ENCODE measurements at places on chromosomes 13 and 19.
A peak's percentile ranks its signal among the peaks of the same experiment; 100 is the strongest.

DNA sequence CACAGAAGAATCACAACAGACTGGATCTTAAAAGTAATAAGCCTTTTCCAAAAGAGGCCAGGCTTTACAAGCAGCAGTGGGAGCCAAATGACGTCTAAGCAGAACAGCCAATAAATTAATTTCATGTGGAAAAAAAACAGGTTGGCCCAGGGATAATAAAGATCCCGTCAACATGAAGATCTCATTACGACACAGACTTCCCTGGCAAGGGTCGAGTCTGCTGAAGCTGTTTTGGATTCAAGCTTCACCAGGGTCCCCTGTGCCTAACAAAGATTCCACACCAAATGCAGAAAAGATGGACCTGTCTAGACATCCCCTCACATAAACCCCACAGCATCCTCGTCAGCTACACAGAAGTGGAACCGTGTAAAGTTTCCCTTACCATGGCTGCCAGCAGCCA is 215.1 kb upstream of the ZNF507 start:
- no peak for DNase-seq

DNA sequence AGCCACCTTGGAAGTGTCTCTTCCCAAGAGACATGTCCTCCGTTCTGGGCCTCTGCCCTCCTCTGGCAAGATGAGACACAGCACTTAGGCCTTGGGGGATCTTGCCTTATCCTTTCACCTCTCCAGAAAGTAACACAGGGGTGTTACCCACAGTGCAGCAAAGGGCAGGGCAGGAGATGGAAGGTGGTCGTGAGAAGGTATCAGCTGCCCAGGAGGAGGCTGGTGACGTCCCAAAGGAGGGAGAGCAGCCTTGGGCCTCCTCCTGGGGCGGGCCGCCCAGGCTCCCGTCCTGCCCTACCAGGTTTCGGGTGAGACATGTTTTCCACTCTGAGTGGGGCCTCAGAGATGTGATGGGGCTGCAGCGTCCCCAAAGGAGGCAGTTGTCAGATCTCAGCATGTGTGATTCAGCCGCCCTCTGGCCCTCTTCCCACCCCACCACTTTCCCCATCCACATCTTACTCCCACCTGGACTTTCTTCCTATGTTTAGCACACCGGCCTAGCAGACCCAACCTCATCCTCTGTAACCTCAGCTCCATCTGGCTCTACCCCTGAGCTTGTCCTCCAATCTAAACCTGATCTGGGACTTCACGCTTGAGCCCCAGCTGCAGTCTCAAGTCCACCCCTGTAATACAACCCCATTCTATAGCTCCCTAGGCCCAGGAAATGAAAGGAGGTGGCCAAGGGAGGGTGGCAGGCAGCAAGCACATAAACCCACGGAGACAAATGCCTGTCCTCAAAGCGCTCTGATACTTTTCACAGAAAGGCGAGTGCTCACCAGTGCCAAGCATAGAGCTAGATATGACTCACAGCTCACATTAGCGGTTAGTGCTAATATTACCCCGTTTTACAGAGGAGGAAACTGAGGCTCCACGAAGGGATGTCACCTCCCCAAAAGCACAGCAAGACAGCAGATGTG is 9.3 kb downstream of the POU2F2 start:
- DNase-seq, result no peak

DNA sequence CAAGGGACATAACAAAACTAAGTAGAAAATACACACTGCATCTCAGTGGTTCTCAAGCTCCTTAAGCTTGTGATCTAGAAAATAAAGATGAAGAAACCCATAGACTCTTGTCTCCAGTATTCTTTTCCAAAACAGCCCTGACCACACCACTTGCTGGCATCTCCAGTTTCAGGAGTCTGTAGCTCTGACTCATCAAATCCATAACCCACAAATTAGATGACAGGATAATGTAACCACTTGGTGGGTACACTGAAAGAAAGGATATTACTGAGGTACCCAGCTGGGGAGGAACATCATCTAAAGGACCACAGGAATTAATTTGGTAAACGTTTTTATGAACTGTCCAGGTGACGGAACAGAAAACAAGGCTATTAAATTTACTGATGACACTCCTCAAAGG is 214.7 kb downstream of the VWA8 start:
- DNase-seq, result peak; percentile 11

DNA sequence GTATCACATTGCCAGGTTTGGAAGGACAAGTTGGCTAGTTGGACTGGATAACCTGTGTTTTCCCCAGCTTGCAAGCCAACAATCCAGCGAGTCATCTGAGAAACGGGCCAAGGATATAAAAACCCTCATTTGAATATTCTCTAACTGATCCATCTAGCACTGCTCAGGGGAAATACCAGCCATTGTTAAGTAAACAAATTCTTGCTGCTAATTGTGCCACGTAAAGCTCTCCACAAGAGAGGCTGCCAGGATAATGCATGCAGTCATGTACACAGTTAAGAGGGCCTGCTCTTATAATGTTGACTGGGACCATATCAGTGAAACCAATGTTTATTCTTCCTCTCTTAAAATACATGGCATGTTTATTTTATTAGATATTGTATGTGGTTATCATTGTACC is 663.2 kb upstream of the SGCG start:
- DNase-seq, result no peak

- DNase-seq, result no peak
Observed at GRCh38 chr19:31882709-31883108, 462.7 kb upstream of the ZNF507 start.

DNA sequence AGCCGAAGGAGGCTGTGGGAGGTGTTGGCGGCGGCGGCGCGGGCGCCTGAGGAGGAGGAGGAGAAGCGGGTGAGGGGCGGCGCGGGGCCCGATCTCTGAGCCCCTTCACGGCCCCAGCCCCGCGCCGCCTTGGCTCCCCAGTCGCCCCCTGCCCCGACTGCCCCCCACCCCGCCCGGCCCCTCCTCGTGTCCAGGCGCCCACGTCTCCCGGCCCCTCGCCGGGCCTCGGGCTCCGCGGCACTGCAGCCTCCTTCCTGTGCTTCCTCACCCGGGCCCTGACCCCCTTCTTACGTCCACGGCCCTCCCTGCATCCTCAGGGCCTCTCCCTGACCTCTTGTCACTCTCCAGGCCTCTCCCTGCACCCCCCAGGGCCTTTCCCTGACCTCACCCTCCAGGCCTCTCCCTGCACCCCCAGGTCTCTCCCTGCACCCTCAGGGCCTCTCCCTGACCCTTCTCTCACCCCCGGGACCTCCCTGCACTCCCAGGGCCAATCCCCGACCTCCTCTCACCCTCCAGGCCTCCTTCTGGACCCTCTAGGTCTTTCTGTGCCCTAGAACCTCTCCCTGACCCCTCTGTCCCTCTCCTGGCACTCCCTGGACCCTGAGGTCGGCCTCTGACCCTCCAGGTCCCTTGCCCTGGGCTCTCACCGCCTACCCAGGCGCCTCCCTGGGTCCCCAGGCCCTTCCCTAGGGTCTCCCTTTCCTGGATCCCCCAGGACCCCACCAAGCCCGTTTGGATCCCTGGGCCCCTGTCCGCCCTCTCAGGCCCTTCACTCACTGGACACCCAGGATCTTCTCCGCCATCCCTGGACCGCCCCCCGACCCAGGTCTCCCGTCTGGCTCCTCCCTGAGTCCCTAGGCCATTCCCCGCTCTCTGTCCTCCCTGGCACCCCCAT is 460 bp downstream of the KMT5C start:
- DNase-seq, result no peak

DNA sequence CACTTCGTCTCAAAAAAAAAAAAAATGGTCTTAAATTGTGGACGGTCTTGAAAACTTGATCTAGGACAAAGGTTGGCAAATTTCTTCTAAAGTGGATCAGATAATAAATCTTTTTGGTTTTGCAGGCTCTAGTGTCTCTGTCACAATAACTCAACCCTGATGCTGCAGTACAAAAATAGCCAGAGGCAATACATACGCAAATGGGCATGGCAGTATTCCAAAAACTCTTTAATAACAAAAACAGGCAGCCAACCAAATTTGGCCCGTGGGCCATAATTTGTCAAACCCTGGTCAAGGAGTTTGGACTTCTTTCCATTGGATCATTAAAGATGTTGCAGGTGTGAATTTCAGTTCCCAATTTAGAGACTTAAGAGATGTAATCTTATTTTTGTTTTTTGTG is 93.5 kb upstream of the MRI1 start:
- no peak for DNase-seq

- DNase-seq, result no peak
Observed at GRCh38 chr13:93325303-93326233, 99.0 kb downstream of the GPC6 start.

DNA sequence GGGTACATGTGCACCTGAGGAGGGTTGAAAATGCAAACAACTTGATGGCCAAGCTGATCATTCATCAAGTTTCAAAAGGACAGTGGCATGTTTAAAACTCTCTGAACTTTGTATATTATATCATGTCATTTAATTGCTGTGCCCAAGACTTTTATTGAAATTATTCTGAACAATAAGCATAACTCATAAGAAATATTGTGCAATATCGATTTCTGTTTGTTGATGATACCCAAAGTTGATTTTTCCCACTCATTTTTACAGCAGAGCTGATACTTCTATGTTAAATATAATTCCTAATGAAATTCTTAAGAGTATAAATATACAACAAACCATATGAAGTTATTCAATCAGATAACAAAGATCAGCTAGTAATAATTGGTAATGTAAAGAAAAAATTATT is 49.1 kb downstream of the PCDH17 start:
- DNase-seq, result no peak
